ENCODE measurements at places on chromosomes 5 and 9.

- no peak for DNase-seq
Observed at GRCh38 chr5:173108914-173109313, 35.4 kb upstream of the BNIP1 start.

DNA sequence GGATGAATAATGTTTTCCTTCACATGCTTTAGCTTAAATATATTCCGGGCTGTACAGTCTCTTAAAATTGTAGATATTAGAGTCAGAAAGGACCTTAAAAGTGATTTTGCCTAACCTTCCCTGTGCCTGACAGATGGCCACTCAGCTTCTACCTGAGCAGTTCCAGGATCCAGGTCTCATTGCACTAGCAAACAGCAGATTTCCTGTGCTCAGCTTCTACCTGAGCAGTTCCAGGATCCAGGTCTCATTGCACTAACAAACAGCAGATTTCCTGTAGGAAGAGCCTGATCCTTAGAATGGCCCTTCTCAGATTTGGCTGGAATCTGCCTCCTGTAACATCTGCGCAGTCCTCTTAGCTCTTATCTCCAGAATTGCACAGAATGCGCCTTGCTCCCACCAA, 219.8 kb downstream of the AOPEP start:
- DNase-seq, result no peak

- DNase-seq, result no peak
Observed at GRCh38 chr5:169701910-169702451, 64.9 kb downstream of the DOCK2 start.

DNA sequence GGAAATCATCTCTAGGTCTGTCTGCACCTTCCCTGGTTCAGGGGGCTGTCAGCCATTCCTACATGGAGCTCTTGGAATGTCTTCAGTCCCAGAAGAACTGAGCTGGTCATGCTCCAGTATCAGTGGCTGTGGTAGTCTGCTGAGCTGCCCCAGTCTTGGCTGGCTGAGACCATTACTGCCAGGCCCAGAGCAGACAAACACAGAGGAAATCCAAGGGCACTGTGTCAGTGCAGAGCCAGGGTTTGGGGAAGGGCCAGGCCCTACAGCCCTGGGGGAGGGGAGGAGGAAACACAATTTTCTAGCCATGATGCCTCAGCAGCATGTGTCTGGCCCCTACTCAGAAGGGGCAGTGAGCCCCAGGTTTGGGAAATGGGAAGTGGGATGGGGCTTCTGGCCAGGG, 58.4 kb downstream of the ARHGEF37 start:
- DNase-seq, result no peak

DNA sequence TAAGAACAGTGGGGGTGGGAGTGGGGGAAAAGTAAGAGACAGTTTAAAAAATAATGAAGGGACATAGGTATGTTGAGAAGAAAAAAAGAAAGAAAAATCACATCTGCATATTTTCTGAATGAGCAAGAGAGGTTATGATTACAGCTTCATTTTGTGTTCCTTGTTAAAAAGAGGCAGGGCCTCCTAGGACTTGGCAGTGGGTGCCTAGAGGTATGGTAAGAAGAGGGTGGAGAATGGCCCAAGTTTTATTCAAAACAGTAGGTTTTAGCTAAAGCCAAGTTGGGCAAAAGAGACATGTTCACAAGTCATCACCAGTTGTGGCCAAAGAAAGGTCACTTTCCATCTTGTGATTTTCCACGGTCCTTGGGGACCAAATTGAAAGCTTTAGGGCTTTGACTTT, 643.4 kb downstream of the CCDC171 start:
- DNase-seq, result no peak

- DNase-seq, result no peak
Observed at GRCh38 chr9:18796696-18797270, 236.2 kb downstream of the SAXO1 start.

DNA sequence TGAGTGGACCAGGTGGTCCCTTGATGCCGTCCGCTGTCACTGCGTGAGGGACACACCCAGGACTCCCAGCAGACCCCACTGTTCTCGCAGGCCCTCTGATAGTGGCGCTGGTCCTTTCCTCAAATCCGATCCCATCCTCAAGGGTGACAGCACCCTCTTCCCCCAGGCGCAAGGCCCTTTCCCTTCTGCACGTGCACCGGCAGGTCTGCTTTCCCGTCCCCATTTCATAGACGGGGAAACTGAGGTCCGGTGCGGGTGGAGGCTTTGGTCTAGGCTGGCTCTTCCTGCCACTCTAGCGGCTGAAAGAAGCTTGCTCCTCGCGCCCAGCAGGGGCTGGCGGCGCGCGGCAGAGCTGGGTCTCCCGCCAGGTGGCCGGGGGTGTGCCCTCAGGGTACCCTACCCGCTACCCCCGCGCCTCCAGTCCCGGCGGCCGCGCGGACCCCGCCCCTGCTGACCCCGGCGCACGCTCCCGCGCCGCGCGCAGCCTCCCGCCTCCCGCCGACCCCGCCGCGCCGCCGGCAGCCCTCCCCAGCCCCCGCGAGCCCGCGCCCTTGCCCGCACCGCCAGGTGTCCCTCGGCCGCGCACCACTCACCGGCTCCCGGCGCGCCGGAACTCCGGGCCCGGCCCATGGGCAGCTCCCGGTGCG, 453 bp downstream of the RASGEF1C start:
- no peak for DNase-seq

DNA sequence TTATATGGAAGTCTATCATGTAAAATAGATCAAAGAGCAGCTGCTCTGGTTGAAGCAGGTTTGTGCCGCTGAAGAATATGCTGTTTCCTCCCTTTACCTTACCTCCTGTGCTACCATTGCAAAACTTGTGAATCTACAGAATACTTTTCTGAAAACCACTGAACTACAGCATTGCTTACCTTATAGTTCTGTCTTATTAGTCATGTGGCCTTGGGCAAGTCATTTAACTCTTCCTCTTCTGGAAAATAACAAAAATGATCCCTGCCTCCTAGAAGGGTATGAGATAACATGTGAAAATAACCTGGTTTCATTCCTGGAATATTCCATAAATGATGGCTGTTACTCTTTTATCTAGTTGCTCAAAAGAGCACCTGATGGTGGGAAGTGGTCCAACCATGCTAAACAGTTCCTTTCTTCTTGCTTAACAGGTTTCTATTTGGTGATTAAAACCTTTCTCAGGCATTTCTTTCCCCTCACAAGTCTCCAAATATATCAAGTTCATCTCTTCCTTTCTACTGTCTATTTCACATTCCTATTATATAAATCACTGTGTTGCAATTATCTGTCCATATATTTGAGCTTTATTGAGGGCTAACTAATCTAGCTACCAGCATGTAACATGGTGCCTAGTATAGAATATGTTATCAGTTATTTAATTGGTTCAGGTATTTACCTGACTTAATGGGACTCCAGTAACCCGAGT, 15.0 kb downstream of the TRIM32 start:
- DNase-seq, result no peak

DNA sequence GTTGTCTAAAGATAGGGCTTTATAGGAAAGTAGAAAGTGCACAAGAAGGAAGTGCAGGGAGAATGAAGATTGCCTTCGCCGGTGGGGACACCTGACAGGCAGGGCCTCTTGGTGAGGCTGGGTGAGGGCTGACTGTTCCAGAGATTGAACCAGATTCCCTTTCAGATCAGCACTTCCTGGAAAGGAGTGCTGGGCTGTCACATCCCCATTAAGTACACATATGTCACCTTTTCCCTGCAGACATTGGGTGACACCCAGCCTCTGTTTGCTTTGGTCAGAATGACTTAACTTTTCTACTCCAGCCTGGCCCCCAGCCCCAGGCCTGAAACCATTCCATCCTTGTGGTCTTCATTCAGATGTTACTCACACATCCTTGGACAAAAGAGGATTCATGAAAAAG, 7.4 kb upstream of the SHROOM1 start:
- DNase-seq, result no peak

GRCh38 chr5:66041627-66042026, 102.5 kb upstream of the SREK1 start:
- DNase-seq, result no peak

- DNase-seq, result no peak
Observed at GRCh38 chr9:131954299-131954698, 125.4 kb downstream of the MED27 start.

DNA sequence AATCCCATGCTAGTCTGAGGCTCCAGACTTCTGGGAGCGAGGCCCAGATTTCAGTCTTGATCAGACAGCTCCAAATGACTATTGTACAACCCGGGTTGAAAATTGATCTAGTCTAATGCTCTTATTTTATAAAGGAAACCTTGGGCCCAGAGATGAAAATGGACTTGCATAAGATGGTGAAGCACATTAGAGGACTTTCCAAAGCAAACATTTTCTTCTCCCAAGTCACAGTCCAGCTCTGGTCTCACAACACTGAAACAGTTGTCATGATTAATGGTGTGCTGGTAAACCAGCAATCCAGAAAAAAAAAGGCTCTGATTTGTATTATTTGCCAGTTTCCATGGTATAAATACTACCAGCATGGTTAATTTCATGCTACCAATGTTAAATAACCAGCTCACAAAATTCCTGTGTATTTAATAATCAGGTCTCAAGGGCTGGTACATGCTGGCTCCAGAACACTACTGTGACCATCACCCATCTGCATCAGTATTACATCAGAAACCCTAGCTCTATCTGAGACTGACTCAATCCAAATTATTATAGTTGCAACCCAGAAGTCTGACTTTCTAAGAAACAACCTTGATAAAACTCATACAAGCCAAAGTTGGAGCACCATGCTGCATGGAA, 32.5 kb upstream of the ABLIM3 start:
- no peak for DNase-seq

GRCh38 chr9:108855888-108856287, at the start of gene ACTL7B:
Gene ACTL7B (minus strand): TSS chr9:108855986. CDS start chr9:108855930, 56 bp downstream.
- no peak for DNase-seq

DNA sequence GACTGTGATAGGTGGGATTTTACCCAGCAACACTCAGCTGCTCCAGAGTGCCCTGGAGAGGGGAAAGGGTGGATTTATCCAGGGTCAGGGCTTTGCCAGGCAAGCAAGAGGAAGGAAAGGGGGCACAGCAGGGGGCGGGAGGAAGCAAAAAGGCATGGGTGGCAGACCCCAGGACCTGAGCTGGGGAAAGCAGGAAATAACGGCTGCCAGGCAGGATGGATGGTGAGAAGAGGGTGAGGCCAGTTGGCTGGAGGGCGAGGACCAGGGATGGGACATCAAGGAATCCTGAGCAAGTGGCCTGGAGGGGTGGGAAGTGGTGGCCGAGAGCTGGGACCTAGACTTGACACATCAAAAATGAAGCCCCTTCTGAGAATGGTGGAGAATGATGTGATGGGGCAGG, 64.2 kb downstream of the DUSP1 start:
- no peak for DNase-seq

DNA sequence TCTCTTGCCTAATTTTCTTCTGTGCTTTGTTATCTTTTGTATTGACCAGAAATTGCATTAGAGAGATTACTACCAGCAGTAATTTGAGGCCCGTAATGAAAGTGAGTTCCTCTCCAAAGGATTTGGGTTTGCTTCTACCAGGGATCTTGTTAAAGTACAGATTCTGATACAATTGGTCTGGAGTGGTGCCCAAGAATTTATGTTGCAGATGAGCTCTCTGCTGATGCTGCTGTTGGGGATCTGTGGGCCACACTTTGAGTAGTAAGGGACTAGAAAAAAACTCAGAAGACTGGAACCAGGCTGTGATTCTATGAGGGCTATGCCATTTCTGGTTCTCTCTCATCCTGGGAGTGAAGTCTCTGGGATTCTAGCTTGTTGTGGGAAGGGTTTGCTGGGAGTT, 192.2 kb downstream of the SEC61B start:
- no peak for DNase-seq

- no peak for DNase-seq
Observed at GRCh38 chr9:107118863-107119624, 164.0 kb upstream of the RAD23B start.

DNA sequence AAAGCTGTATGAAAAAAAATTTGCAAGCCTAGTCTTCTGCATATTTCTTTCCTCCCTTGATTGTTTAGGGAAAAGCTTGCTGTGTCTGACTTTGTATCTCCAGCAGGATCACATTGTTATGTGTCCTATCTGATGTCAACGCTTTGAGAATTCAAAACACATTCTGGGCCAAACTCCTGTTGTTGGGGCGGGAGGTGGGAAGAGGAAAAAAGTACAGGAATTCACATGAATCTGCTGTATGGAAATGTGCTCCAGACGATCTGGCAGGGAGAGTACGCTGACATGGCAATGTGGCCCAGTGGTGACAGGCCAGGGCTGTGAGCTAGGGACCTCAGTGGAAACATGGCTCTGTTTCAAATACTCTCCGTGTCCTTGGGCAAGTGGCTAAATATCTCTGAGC, 87.4 kb upstream of the GNA14 start:
- no peak for DNase-seq

- no peak for DNase-seq
Observed at GRCh38 chr5:175738126-175738525, 80.3 kb downstream of the HRH2 start.

- no peak for DNase-seq
Observed at GRCh38 chr5:158824241-158824882, 275.4 kb downstream of the EBF1 start.

- DNase-seq, result no peak
Observed at GRCh38 chr5:120454094-120454798, 9.9 kb upstream of the PRR16 start.

GRCh38 chr5:118531276-118531675, 457.1 kb downstream of the DTWD2 start:
- DNase-seq, result no peak

GRCh38 chr5:27516437-27516836, 478.1 kb upstream of the CDH9 start:
- DNase-seq, result no peak

- no peak for DNase-seq
Observed at GRCh38 chr5:170365831-170366230, 23.3 kb downstream of the KCNMB1 start.

Data from CD8-positive, alpha-beta memory T cell (primary cell).